ENCODE measurements at places on chromosomes 3 and 15. TPM values are rescaled to one million over a fixed set of nuclear protein-coding genes. Genes with fewer than 3 reads are reported as not detected.

Gene TNNC1
- total RNA-seq: 0.64 TPM

- DNase-seq: no peak
These were observed 471.6 kb downstream of the FOXP1 start for GRCh38 chr3:71111784-71112440.

DNA sequence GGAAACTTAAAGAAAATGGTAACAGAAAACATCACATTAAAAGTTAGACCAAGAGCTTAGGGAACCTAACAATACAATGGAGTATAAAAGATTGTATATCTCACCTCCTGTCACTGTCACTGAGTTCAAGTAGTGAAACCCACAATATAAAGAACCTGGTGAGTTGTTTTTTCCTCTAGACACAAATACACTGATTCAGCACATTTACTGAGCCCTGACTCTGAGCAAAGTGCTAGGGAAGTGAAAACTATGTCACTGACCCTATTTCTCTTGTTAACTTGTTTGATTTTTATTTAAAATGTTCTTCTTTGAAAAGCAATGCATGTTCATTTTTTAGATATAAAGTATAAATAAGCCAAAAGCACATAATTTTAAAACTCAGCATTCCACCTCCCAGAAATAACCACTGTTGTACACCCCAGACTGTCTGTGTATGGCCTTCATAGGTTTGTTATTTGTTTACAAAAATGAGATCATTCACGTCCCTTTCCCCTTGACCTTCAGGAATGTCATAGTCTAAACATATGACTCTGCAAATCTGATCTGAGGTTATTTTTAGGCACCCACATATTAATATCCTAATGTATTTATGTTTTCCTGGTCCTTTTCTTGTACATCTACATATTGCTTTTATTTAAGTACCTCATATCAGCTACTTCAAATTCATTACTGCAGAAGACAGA lies 69.2 kb upstream of the CSTA start:
- no peak for DNase-seq

GRCh38 chr3:45204136-45204535 lies 22.0 kb downstream of the TMEM158 start:
- no peak for DNase-seq

DNA sequence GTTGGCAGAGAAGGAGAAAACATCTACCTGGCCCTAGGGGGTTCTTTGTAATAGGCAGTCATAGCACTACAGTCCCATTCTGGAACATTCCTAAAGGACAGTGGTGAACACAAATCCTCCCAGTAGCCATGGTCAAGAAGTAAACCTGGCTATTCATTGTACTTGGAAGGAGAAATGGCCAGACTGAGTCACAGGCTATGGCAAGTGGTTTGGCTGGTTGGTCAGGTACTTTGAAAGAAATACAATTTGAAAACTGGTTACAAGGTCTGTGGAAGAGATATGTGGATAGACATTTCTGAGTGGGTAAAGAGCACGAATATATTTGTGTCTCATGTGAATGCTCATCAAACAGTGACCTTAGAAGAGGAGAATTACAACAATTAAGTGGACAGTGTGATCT lies 33.0 kb upstream of the FAN1 start:
- DNase-seq: no peak

Gene DIS3L
- 36.4 TPM for total RNA-seq

DNA sequence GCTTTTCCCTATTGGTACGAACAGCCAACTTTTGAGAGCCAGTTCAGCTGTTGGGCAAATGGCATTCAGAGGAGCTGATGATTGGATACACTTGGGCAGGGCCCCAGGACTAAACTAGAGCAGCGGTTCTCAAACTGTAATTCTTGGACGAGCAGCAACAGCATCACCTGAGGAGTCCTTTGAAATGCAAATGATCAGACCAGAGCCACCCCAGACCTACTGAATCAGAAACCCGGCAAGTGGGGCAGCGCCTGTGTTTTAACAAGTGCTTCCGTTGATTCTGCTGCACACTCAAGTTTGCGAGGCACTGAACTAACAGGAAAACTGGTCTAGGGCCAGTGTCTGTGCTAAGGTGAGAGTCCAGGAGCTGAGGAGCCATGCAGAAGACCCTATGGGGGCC lies 239.7 kb downstream of the UACA start:
- no peak for DNase-seq

DNA sequence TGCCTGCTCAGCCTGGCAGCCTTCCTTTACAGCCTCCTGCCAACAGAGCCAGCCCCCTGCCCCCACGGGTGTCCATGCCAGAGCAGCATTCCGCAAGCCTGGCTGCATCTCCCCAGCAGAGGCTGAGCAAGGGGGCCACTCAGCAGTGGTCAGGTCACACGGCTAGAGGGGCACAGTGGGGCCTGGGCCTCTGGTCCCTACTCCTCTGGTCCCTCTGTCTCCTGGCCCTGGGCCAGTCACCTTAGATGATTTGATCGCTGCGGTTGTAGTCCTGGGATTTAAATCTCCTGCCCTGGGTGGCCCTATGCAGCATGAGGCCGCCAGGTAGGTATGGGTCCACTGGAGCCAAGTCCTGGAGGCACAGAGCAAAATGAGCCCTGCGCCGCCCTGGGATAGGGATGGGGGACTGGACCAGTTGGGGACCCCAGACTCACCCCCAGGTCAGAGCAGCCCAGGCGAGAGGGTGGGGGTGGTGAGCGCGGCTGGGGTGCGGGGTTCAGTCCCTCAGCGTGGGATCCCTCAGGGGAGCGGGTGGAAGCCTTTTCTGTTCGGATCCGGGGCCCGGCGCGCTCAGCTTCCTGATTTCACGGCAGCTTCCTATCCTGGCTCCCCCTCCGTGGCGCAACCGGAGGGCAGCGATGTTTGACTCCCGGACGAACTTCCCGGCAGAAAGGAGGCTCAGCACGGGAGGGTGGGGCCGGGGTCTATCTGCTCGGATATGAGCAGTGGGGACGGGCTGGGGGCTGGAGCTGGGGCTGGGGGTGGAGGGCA lies at the start of gene ZBTB47:
Gene ZBTB47, plus strand, starts transcription at position 138 of the 771 bp plus-strand sequence. CDS start 4,659 bp downstream, outside the sequence.
- DNase-seq: no peak

DNA sequence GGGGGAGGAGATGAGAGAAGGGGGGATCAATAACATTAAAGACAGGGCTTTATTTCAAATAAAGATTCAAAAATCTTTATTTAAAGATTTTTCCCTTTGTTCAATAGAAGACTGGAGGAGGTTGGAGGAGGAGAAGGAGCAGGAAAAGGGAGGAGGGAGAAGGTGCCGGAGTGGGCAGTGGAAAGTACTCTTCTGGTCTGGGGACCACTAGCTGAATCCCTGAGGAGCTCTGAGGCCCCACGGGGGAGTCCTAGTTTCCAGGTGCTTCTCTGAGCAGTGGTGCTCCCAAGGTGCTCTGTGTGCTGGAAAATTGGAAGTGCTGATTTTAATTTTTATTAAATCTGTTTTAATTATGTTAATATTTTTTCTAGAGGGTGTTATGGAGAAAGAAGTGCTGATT lies 19.4 kb upstream of the SEMA4B start:
- no peak for DNase-seq

DNA sequence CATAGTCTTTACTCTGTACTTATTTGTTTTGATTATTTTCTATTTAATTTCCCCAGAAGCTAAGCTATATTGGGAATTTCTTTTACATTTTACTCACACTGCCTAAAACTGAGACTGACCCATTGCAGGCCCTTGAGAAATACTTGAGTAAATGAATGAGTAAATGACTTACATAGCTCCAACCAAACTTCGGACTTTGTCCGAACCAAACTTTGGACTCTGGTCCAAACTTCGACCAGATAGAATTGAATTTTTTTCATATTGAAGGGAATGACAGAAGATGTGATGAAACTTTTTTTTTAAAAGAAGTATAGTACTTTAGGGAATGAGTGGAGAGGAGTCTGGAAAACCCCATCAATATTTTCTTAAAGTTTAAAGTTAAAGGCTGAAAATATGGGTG lies 75.6 kb upstream of the MYRIP start:
- DNase-seq: no peak

DNA sequence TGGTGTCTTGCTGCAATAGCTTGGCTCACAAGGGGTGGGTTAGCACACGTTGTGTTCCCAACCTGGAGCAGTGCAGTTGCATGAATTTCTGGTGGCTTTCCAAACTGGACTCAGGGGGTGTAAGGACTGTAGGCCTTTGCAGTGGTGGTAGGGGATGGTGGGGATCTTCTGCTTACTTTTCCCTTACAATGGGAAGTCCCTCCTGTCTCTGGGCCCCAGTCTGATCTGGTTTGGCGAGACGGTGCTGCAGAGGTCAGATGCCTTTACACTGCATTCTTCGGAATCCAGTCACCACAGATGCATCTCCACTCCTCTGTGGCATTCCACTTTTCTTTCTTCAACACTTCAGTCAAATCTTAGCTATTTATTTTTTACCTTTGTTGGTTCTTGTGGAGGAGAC lies 132.1 kb downstream of the DOCK3 start:
- no peak for DNase-seq

Gene C3orf20
- 0.18 TPM for total RNA-seq

Gene ATP13A4
- total RNA-seq: 7.3 TPM

- DNase-seq: no peak
These were observed 397.6 kb upstream of the THBS1 start for GRCh38 chr15:39183164-39183881.

DNA sequence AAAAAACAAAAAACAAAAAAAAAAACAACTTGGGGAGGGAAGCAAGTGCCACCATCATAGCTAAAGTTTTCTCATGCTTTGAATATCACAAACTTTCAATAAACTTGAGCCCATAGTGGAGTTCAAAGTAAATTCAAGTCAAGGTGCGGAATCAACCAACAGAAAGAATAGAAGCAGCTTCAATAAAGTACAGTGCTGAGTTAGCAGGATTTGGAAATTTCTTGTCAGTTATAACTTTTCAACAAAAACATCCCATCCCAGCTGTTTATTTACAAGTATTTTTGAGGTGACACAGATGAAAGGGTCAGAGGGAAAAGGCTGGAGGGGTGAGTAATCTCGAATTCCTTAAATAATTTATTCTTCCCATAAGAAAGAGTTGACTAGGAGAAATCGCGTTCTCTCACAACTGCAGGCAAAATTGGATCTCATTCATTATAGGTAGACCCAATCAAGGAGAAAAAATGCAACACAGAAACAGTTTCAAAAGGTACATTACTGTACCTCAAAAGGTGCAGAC lies 477.4 kb upstream of the RASGRP1 start:
- no peak for DNase-seq

Gene ARPP21
- total RNA-seq: 81.5 TPM

DNA sequence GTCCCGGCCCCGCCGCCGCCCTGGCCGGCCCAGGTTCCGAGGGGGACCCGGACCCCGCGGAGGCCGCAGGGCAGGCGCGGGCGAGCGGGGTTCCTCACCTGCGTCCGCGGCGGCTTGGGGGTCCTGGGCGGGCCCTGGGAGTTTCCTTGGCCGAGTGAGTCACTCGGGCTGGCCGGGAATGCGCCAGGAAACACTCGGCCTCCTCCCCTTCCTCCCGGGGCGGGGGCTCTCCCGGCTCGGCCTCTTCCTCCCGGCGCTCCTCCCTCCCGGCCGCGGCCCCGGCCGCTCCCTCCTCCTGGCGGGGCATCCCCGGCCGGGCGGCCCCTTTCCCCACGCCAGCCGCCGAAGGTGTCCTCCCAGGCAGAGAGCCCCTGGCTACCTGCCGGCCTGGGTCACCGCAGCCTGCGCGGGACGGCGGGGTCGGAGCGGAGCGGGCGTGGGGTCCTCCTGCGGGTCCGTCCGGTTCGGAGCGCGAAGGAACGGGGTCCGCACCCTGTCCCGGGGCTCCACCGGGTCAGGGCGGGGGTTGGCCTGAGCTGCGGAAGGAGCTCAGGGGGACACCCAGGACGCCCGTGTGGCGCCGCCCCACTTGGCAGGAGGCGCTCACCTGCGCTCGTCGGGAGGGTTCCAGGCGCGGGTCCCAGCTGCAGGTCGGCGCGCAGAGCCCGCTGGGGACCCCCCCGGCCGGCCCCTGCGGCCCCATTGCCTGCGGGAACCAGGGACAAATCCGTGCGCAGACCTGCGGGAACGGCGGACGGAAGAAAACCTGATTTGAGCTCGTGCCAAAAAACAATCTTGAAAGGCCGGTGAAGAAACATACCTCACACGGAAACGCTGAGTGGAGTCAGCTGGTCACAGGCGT lies at the start of gene CYFIP1:
Gene CYFIP1, minus strand, starts transcription at position 180 of the 862 bp plus-strand sequence. CDS start 33,083 bp downstream, outside the sequence.
- DNase-seq: peak; percentile 75

GRCh38 chr15:31171731-31172130 lies 70.2 kb upstream of the TRPM1 start:
- no peak for DNase-seq

DNA sequence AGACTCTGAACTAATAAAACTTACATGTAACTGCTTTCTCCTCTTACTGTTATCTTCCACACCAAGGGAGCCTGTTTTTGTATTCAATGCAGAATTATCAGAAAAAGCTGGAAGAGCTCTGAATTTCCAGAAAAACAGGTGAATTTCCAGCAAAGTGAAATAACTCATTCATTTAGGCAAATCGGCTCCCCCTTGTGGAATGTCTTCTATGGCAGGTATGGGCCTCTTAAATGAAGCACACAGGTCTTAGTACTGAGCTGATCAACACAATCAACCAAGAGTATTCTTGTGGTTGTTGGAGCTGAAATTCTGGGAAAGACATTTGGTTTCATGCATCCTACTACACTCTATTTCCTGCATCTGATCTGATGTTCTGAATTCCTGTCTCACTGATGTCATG lies 31.0 kb upstream of the PTPRG start:
- peak; percentile 37 for DNase-seq

Gene SST
- 10.0 TPM for total RNA-seq

GRCh38 chr3:51559411-51559888 lies 20.9 kb downstream of the RAD54L2 start:
- no peak for DNase-seq

Gene TMOD3
- 33.5 TPM for total RNA-seq

Gene ALDH1L1
- total RNA-seq: 4.7 TPM

Gene GRM7
- total RNA-seq: 52.4 TPM

DNA sequence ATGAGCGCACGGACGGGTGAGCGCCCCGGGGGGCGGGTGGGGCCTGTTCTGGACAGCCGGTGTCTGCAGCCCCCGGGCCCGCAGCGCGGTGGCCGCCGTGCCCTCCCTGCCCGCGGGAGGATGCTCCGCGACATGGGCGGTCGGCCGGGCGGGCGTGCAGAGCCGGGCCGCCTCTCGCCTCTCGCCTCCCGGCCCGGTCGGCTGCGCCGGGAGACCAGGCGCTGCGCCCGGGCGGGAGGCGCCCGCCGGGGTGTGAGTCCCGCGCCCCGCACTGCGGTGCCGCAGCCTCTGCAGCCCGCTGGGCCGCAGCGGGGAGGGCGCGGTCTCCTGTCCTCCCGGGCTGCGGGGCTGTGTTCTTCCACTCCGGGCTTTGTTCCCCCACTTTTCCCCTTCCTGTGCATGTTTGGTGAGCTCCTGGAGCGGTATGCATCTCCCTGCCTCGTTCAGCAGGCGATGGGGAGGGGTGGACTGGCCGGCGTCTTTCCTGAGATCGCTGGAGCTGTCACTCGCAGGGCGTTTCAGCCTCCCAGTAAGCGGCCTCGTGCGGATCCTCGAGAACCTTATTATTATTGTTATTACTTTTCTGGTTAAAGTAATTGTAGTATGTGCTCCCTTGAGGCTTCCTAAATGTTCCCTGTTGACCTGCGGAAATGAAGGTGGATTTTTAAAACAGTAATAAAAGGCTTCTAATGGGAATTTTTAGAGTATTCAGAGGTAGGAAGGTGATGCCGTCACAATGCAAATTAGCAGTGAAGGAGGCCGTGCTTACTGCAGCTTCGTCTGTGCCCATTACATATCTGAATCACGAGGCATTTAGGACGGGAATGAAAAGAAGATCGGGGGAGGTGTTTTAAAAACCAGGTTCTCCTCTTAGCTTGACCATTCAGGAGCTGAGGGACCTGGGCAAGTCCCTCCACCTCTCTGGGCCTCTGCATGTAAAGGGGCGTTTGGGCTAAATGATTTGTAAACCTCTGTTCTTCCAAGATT lies 593 bp downstream of the TMOD2 start:
- peak; percentile 51 for DNase-seq

- DNase-seq: no peak
These were observed 260.2 kb downstream of the CGGBP1 start for GRCh38 chr3:87798567-87798947.

Gene ZNF80
- 0.09 TPM for total RNA-seq

All from cerebellum (tissue), 4 donors.